Stimulated activated CD8-positive, alpha-beta memory T cell treated with anti-CD3 and anti-CD28 coated beads, Interleukin-2, amount 100 ng/mL, for 1 hour (primary cell): ENCODE measurements at places on chromosomes 3 and 15.
A peak's percentile ranks its signal among the peaks of the same experiment; 100 is the strongest.

GRCh38 chr15:41671656-41672648, 11.7 kb downstream of the MGA start:
- no peak for DNase-seq

DNA sequence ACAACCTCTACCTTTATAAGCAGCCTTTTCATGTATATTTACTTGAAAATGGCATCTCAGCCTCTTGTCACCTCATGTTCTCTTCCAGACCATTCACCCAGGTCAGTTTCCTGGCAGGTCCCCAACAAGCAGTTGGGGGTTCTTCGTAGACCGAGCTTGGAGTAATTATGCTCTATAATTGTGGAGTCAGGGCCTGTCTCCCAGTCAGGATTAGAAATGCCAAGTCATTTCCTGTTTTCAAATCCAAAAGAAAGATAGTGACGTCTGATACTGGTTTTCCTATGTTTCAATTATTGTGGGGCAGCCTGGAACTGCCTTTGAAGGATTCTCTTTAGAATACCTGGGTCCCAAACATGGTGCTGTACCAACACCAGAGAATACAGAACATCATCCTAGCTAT, 430.6 kb downstream of the MECOM start:
- no peak for DNase-seq

GRCh38 chr3:44232407-44232806, 9.3 kb upstream of the TOPAZ1 start:
- DNase-seq = no peak

- DNase-seq = no peak
Measured at GRCh38 chr3:57910990-57911389, 97.2 kb upstream of the FLNB start.

DNA sequence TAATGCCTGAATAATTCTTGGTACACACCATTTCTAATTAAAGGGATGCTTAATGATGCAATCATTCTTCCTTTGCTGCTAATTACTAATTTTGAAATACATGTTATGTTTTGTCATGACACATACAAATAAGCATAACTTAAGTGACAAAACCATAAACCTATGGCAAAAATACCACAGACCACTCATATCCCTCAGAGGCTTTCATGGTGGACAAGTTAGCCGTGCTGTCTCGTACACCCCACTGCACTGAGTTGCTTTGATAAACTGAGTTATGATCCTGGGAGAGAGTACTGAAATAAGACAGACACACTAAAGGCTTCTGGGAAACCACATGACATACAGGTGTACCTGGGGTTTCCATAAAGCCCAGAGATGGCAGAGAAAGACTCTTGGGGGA, 913.8 kb downstream of the FHIT start:
- no peak for DNase-seq

GRCh38 chr3:168094877-168095610, 680 bp downstream of the GOLIM4 start:
- DNase-seq = peak; percentile 4

DNA sequence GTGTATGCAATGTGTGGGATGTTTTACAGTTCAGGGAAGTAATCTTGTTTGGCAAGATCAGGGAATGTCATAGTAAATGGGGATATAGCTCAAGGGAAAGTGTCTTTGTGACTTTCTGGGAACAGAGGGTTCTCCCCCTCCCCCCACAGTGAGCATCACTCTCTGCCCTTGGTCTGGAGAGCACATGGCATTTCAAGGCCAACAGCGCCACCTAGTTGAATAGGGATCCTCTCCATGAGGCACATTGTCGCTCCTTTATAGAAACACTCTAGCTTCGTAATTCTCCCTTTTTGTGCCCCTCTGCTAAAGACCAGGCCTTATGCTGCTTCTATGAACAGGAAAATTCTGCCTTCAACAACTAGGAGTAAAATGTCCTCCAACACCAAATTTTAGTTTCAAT, 37.1 kb upstream of the ARNT2 start:
- no peak for DNase-seq

DNA sequence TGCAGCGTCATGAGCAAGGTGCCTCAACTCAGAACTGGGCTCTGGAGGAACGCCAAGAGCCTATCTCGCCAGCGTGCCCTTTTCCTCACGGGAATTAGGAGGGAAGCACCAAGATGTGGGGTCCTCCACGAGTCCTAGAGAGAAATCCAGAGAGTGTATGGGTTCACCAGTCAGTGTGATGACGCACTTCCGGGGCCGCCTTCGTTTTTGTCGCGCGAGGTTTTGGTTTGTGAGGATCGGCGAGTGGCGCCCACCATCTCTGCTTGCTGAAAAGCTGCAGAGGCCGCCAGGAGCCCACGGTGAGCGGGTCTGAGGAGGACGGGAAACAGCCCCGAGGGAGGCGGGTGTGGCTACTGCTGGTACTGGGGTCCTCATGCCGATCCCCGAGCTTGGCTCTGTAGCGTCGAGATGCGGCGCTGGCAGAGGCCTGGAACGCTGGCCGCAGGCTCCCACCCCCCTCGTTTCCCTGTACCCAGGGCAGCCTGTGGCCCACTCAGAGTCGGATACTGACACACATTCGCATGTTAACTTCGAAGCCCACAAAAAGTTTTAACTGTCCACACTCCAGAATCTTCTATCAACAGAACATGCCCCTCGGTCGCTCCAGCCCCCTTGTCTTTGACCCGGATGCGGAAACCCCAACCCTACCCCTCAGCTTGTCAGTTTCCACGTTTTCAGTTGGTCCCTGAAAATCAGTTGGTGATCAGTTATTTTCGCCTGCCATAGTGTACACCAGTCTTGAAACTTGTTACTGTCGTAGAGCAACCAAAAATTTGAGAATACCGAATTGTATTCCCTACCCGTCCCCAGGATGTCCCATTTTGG, 30.4 kb downstream of the ZNF662 start:
- no peak for DNase-seq

DNA sequence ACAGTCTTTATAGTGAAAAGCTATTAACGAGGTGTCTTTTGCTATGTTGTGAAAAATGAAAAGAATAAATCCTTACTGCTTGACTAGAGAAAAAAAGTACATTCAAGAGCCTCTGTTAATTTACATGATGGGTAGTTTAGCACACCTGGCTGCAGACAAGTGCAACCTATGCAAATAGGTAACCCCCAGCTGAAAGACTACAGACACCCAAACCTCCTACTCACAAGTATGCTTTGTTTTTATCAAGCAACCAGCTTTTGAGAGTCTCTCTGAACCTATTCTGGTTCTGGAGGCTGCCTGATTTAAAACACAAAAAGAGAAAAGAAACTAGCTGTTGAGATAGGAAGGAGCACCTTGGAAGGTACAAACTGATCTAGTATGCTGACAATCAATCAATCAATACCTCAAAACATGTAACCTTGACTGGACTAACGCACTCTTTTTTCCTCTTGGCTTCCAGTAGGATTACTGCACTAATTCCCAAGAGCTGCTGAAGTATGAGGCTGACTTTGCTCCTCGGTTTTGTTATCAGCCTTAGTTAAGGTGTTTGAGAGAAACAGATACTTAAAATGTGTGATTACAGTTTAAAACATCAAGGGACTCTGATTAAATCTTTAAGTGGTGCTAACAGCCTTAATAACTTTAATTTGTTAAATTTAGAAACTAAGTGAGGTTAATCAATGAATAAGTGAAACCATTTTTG, 63.6 kb downstream of the OSBPL10 start:
- DNase-seq = no peak

GRCh38 chr3:38000242-38000916, 9.8 kb downstream of the VILL start:
- DNase-seq = no peak

DNA sequence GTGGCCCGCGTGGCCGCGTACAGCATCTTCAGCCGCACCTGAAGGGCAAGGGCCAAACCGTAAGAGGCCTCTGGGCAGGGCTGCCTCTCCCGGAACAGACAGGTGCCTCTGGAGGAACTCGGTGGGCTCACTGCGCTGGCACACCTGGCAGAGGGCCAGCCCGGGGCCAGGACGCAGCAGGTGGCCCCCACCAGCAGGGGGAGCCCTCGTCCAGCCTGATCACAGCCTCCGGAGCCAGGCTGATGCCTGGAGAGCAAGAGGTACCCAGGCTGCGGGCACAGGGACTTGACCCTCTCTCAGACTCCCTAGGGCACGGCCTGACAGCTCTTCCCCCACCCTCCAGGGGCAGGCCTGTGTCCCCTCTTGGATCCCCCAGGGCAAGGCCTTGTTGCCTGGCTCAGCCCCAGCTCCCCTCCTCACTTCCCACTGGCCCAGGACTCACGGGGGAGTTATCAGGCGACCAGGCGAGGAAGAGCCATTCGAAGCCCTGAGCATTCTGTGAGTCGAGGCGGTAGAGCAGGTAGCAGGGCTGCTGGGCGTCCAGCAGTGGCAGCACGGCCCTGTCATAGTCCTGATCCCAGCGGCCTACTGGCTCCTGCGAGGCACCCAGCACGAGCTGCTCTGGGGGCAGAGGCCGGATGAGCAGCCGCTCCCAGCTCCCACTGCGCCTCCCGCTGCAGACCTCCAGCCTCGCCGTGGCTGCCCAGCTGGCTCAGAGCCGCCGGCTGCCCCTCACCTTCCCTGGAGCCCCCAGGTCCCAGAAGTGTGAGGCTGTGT, 6.2 kb upstream of the TLR9 start:
- DNase-seq = peak; percentile 82

DNA sequence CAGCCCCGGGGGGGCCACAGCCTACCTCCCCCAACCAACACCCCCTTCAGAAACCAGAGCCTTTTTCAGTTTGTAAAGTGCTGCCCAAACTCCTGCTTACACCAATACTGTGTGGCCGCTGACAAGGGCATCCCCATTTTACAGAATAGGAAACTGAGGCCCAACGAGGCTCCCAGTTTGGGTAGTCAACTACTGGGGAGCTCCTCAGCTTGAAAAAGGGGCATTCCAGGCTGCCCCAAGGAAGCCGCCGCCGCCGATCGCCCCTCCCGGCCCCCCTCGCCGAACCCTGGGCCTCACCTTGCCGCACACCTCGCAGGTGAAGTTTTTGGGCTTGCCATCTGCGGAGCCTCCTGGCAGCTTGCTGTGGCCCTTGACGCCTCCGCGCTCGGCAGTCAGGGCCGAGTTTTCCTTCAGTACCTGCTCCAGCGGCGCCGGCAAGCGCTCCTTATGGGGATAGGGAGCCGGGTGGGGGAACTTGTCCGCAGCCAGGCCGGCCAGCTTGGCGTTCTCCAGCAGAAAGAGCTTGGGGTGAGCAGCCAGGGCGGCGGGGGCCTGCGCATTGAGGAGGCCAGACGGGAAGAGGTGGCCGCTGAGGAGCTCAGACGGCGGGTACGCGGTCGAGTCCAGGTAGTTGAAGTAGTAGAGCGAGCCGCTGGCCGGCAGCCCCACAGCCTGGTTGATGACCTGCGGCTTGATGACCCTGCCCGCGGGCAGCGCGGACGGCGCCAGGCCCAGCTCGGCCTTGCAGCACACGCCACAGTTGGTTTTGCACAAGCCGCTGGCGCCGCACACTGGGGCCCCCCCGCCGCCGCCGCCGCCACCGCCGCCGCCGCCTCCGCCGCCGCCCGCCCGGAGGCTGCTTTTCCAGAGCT, 1.4 kb downstream of the FEZF2 start:
- DNase-seq = no peak

GRCh38 chr15:96333131-96334016, 2.9 kb downstream of the NR2F2 start:
- DNase-seq = no peak

GRCh38 chr15:48855501-48856440, 22.2 kb upstream of the EID1 start:
- no peak for DNase-seq

DNA sequence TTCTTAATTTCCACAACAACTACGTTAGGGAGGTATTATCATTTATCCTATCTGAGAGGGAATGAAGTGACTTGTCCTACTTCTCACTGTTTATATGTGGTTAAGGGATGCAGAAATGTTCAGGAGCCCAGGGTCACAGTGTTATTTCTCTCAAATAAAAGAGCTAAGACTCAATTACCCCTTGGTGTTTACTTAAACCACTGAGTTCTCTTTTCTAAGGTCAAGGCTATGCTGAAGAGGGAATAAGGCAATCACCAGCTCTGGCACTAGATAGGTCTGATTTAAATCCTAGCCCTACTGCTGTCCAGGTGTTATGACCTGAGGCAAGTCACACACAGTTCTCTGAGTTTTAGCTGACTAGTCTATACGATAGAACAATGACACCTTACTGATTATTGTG, 35.7 kb upstream of the BCL6 start:
- no peak for DNase-seq

DNA sequence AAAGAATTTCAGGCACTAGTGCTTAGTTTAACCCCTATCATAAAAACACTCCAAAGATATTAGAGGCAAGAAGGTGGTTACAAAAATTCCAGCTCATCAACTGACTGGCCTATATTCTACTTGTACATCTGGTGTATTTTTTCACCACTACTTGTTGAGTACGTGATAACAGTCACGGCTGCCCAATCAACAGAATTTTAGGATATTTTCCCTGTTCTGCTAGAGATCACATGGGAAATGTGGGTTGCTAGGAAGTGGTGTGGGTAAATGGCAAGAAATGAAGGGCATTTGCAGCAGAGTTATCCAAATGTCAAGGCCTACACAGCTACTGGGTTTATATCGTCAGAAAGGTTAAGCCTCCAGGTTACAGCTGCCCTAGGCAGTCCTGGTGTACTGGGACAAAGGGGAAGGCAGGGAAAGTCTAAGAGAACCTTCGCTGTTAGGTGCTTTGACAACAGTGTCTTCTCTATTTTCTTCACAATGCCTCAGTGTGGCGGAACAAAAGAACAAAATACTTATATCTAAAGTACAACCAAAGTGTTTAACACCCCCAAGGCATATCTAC, 81.9 kb downstream of the FMN1 start:
- DNase-seq = no peak

DNA sequence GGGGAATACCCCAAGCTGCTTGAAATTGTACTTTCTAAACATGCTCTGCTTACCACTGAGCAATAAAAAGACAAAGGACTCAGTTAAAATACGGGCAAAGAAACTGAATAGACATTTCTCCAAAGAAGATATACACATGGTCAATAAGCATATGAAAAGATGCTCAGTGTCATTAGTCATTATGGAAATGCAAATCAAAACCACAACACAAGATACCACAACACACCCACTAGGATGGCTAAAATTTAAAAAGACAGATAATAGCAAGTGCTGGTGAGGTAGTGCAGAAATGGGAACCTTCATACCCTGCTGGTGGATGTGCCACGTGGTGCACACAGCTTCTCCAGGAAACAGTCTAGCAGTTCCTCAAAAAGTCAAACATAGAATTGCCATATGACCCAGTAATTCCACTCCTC, 21.3 kb downstream of the LRIG1 start:
- DNase-seq = no peak

GRCh38 chr3:179962629-179963387, 73.9 kb downstream of the PEX5L start:
- DNase-seq = no peak

GRCh38 chr15:64105113-64105704, 9.4 kb downstream of the SNX1 start:
- no peak for DNase-seq

DNA sequence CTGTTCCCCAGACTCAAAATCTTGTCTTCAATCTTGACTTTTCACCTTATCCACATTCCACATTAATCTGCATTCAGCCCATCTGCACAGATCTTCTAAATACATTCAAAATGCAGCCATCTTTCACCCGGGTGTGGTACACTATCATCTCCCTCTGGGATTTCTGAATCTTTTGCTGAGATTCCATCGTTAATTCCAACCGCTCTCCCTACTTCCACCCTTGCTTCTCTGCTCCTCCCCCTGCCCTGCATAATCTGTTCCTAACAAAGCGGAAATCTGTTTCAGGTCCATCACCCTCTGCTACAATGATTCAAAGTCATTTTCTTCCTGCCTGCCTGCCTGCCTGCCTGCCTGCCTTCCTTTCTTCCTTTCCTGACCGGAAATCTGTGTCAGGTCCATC, 7.9 kb upstream of the GOLGA8B start:
- DNase-seq = no peak
